ENCODE measurements at places on chromosomes 7 and 10.

DNA sequence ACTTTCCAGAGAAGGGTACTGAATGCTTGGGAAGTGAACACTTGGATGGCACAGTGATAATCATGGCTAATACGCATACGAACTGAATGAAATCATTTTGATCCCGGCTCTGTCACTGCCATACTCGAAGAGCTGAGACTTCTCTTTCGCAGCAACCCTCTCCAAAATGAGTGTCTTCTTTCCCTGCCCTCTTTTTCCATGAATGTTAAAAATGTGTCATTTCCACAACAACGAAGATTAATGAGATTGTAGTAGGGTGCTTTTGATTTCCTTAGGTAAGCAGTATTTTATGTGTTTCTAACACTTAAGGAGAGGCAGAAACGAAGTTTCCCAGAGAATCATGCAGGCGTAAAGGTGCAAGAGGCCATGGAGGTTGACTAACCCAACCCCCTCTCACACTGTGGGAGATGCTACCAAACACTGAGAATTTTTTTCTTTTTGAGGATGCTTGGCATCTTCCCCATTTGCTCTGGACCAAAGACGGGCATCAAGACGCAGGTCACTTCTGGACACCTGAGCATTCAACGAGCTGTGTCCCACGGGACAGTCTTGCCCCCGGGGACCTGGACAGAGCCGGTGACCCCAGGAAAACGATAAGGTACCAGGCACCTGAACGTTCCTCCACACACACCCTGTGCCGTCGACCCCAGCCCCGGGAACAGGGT, 823 bp downstream of the COPG2 start:
- DNase-seq, result no peak

DNA sequence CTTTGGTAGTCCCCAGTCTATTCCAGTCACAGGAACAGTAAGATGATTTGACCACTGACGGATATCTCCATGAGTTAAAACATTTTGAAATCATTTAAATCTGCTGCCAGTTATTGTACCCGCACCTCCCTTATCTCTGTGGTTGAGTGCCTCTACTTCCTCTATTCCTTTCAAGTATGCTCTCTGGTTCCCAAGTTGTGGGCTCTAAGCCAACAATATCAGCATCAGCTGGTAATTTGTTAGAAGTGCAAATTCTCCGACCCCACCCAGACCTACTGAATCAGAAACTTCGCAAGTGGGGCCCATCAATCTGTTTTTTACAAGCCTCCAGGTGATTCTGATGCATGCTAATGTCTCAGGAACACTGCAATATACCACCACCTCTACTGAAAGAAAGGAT, 235.5 kb downstream of the CCSER2 start:
- DNase-seq, result no peak

DNA sequence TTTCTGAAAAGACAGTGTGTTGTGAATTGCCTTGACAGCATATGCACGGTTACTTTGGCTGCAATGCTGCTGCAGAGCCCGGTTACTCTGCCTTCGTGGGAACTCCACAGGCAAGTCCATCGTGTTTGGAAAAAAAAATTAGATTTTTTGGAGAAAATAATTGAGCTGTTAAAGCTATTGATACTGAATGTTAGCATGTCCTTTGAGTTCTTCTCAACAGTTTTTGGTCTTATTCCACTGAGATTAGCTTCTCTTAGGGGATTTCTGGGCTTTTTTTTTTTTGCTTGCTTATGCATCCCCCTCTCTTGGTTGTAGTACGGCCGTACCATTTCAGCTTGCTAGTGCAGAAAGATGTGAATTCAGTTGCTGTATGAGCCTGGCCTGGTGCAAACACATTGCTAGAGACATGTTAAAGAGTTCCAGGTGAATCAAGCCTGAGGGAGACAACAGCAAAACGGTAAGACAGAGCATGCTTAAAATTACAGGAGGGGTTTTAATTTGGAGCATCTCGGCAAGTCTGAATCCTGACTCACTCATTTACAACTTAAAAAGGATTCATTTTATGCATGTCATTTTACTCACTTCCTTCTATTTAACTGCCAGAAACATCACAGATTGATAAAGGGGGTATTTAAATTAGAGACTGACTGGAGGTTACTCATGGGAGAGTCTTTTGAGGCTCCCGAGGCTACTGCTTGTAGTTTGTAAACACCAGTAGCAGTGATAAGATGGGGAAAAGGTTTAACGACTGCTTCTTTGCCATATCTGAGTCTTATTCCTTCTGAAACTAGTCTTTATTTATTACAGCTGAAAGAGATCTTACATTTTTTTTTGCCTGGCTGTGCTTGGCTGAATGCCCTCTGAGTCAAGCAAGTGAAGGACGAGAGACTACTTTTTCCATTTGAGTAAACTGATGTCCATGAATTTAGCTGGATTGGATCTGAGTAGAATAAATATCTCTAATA, 113.7 kb downstream of the CDK14 start:
- no peak for DNase-seq

DNA sequence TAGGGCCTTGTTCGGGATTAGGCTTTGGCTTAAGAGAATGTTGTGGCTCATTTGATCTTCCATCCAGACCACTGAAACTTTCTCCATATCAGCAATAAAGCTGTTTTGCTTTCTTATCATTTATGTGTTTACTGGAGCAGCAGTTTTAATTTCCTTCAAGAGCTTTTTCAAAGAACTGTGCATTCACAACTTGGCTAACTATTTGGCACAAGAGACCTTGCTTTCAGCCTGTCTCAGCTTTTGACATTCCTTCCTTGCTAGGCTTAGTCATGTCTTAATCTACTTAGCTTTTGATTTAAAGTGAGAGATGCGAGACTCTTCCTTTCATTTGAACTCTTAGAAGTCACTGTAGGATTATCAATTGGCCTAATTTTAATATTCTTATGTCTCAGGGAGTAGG, 19.1 kb upstream of the AKR1B1 start:
- no peak for DNase-seq

DNA sequence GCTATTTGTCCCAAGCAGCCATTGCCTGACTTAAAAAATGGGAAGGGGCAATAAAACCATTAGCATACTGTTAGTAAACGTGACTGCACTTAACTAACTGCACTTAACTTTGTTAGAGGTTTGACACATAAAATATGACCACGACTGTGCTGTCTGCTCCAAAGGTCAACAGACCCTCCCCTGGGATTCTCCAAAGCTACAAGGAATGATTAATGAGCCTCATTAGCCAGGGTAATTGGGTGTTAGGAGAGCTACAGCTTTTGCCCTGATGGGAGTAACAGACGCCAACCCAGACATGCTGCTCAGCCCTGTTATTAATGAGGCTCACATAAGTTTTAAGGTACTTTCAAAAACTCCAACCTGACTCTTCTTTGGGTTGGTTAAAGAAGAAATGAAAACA, 129.4 kb upstream of the PLPP4 start:
- no peak for DNase-seq

- no peak for DNase-seq
These were observed 59.9 kb downstream of the SGMS1 start for GRCh38 chr10:50563906-50564305.

GRCh38 chr7:7434329-7434728, 101.3 kb downstream of the COL28A1 start:
- no peak for DNase-seq

DNA sequence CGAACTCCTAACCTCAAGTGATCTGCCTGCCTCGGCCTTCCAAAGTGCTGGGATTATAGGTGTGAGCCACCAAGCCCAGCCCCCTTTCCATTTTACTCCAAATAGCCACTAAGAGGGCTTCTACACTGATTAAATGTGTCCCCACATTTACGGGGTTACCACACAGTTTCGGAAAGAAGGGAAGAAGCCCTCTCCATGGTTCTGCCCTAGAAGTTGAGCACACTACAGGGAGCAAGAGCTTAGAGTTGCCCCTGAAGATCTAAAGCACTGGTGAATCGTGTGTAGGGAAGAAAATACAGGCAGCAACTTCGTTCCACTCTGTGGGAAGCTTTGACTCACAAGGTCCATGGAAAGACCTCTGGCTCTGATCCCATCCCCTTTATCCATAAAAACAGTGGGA, 133.0 kb upstream of the PRKCQ start:
- DNase-seq, result no peak

GRCh38 chr7:87344446-87344845, 1.0 kb upstream of the CROT start:
- no peak for DNase-seq

DNA sequence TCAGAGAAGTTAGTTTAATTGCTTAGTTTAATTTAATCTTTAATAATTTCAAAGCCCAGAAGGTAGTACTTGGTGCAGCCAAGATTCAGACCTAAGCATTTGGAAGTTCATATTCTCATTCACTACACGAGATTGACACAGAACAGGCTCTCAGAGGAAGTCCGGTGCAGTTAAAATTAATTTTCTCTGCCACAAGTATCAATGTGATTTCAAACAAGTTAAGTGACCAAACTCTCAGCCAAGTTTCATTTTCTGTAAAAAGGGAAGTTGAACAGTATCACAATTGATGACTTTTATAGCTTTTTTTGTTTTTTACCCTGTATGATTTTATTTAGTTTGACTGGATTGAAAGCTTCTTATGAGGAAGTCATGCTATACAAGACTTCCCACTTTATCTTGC, 1494.9 kb upstream of the LRRTM3 start:
- DNase-seq, result no peak

DNA sequence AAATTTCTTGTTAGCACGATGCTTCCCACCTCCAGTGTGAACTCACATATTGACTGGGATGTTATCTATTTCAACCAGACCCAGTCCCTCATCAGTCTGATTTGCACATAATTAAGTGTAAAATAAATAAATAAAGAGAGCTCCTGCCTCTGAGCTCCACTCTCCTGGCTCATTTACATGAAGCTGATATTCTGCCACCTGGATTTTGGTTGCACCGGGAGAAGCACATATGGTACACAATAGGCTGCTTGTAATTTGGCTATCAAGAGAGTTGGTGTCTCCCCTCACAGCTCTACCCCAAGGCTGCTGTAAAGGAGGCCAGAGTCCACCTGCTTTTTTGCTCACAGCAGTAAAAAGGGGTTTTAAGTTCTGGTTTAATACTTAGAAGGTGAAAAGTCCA, 610.5 kb downstream of the KCNMA1 start:
- DNase-seq, result no peak

DNA sequence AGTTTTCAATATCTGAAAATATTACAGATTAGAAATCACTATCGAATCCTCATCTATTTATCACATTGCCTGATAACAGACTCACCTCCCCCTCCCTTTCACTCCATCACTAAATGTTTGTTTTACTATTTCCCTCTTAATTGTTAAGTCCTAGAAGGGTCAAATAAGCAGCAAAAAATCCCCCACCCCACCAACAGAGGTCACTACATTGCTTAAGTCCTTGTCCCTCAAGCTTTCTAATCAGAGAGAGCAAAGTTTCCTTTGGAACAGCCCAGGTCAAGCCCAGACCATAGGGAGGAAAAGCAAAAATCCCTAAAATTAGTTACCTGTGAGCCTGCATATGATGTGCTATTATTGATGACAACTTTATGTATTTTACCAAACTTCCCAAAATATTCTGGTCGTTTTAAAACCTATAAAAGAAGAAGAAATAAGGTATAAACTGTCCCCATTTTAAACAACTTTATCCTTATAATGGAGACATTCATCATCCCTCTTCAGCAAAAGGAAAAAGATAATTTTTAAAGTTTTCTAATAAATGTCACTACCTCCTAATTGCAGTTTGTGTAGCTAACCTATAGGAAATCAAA, 95.0 kb downstream of the CNOT4 start:
- no peak for DNase-seq

GRCh38 chr7:127582361-127582760, 3.0 kb downstream of the GCC1 start:
- no peak for DNase-seq

DNA sequence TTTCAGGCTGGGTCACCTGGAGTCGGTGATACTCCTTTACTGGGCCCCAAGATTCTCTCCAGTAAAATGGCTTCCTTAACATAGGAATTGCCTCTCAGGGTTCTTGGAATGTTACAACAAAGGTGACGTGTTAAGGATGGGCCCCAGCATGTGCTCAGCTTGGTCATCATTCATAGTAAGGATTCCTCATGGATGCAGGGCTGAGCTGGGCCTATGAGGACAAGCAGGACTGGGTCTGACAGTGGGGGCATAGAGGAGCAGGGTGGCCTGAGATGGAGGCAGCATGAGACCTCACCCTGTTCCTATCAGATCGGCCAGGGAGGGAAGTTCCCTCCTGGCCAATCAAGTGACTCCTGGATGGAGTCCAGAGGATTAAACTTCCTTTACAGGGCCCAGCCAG, 12.8 kb upstream of the MBL2 start:
- no peak for DNase-seq

- no peak for DNase-seq
These were observed 30.9 kb upstream of the CASD1 start for GRCh38 chr7:94478648-94479214.

- DNase-seq, result no peak
These were observed 251.7 kb upstream of the CSTF2T start for GRCh38 chr10:51950996-51951555.

DNA sequence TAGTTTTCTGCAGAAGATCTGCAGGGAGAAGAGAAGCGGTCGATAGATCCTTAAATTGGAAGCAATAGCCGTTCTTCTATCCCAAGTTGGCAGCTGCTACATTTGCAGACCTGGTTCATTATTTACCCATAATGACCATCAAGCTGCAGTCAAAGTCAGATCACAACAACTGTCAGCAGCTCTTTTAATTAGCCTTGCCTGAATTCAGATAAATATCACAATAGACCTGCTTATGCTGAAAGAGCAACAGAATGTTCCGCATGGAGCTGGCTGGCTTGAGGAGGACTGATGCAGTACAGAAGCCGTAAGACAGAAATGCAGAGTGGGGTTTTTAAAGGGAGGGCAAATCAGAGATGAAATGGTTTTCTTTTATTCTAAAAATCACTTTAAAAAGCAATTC, 109.4 kb downstream of the HIBADH start:
- no peak for DNase-seq

GRCh38 chr10:14567421-14567820, 207.3 kb downstream of the FAM107B start:
- DNase-seq, result no peak

- DNase-seq, result no peak
These were observed 162.3 kb downstream of the INHBA start for GRCh38 chr7:41540601-41541000.

- DNase-seq, result no peak
These were observed 214.9 kb downstream of the IPMK start for GRCh38 chr10:58052772-58053171.

- DNase-seq, result no peak
These were observed 80.1 kb downstream of the ZFAND4 start for GRCh38 chr10:45592432-45592831.

GRCh38 chr10:28266449-28267224, 36.2 kb downstream of the MPP7 start:
- DNase-seq, result no peak
